ENCODE measurements at places on chromosomes 7 and 10.

- DNase-seq, result peak; percentile 21
Observed at GRCh38 chr10:15439341-15439842, 68.3 kb upstream of the FAM171A1 start.

DNA sequence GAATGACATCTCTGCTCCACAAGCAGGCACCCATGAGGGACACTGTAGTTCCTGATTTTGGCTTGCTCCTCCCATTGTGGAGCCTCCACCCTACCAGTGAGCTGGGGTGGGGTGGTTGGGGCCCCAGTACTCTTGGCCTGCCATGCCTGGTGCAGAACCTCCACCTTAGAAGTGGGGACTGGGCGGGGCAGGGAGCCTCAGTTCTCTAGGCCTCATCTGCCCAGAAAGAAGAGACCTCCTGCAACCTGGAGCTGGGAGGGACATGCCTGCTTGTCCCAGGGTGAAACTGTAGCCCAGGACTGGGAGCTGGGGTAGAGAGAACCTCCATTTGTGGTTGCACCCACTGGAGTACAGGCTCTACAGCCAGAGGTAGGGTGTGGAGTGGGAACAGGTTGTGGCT is 14.4 kb downstream of the RAMP3 start:
- DNase-seq, result no peak

DNA sequence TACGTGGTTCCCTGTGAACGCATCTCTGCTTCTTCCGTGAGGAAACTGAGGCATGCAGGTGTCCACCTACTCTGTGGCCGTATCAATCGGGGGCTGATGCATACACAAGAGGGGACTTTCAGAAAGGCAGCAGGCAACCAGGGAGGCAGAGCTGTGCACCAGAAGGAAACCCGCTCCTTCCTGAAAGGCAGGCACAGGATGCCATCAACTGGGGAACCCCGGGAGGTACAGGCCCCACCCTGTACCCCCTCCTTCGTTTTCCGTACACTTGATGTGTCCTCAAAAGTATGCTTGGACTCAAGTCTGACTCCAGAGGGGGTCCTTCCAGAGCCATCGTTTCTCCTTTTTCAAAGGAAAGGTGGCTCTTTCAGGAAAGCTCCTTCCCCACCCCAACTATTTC is 59.5 kb downstream of the ASB13 start:
- DNase-seq, result no peak

DNA sequence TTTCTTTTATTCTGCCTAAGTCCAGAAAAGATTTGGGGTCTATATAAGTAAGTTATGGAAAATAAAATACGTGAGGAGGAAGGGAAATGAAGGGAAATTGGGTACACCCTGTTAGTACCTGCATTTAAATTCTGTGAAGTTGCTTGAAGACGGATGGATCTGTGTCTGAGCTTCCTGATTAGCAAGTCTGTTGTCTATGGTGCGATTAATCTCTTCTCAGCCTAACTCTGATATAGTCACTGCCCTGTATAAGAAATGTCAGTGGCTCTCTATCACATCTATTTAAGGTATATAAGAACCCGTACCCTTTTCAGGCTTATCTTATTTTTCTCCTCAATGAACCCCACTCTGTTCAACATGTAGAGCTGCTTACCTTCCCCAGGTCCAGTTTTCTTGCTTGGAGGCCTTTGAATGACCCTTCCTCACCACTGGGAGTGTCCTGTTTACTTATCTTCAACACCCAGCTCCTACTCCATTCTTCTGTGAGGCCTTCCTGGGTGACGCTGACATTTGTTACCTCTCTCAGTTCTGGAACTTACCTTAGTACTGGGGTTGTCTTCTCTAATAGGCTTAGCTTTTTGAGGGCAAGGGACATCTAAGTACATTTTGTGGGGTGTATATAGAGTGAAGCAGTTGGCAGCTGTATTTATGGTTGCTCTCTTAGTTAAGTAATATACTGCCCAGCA is 149.6 kb upstream of the PRPS1L1 start:
- DNase-seq, result no peak

- no peak for DNase-seq
Observed at GRCh38 chr7:21094589-21094988, 307.9 kb upstream of the SP8 start.

DNA sequence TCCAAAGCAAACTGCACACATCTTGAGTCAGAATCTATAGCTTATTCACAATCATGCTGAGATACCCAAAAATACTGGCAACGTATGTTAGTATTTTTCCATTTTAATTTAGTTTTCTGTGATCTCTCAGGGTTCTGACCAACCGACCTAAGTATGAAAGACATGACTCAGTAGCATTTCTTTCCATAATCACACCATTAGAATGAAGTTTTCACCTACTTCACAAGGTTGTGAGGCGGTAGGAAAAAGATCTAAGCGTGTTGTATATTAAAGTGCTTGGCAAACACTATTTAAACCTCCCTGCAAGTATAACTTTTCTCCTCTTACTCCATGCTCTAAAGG is 49.1 kb downstream of the PLCE1 start:
- DNase-seq, result no peak

DNA sequence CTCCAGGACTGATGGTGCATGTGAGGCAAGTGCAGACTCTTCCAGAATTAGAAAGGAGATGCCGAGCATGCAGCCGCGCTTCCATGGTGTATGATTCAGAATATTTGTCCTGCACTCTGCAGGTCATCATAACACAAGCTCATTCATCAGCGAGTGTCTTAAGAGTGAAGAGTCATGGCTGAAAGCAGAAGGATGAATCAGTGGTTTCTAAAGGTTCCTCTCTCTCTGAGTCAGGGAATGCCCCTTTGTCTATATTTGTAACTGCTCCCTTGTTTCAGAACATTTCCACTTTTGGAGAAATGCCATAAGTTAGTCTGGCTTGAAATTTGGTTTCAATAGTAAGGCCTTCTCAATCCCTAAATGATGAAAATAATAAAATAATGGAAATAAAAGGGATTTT is 52.3 kb downstream of the HECW1 start:
- peak; percentile 91 for DNase-seq

DNA sequence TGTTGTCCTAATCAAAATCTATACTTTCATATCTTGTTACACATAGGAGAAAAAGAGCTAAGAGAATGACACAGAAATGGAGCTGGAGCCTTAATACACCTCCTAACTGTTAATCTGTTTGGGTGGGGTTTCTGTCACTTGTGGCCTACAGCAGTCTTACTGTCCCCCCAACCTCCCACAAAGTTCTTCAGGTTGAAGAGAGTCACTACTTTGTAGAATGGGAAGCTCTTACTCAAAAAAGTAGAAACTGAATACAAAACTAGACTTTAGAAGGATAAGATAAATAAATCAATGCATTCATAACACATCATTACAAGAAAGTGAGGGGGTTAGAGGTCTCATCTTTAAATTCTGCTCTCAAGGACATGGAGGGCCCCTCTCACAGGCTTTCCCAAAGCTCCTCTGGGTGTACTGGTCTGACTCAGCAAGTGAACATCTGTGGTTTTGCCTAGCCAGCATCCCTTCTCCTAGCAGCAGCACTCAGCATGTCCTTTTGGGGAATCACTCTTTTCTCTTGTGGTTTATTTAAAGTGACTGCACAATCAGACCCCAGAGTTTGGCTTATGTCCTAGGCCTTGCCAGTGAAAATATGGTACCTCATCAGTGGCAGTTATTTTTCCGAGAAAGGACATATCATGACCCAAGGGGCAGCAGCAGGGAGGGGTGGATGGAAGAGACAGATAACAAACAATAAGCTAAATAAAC is 2.0 kb upstream of the BLVRA start:
- peak; percentile 83 for DNase-seq

- peak; percentile 76 for DNase-seq
Observed at GRCh38 chr7:143384148-143384547, 3.0 kb downstream of the ZYX start.

GRCh38 chr7:134679006-134679405 is 32.4 kb downstream of the BPGM start:
- no peak for DNase-seq

GRCh38 chr7:142915315-142915714 is 18.2 kb downstream of the TRPV5 start:
- no peak for DNase-seq

- no peak for DNase-seq
Observed at GRCh38 chr10:35216303-35216905, 89.8 kb downstream of the CREM start.

DNA sequence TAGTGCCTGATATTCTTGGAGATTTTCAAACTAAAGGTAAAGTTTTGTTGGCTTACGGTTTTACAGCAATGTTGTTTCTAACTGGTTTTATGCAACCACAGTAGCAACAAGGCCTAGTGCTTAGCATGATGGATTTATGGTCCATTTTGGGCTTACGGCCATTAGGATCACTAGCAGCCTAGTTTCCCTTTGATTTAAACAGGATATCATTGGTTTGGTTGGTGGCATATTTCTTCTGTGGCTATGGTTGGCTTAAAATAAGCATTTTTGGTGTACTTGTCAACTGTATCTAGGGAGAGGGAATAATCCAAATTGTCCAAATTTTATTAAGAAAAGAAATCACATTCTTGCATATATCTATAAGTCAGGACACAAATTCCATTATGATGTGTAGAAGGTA is 194.0 kb downstream of the HDAC9 start:
- no peak for DNase-seq

- DNase-seq, result no peak
Observed at GRCh38 chr10:86105640-86106039, 261.0 kb downstream of the GRID1 start.

GRCh38 chr7:2336626-2337299 is 17.9 kb upstream of the EIF3B start:
- no peak for DNase-seq

GRCh38 chr7:133081119-133081598 is 731 bp downstream of the CHCHD3 start:
- DNase-seq, result peak; percentile 34

DNA sequence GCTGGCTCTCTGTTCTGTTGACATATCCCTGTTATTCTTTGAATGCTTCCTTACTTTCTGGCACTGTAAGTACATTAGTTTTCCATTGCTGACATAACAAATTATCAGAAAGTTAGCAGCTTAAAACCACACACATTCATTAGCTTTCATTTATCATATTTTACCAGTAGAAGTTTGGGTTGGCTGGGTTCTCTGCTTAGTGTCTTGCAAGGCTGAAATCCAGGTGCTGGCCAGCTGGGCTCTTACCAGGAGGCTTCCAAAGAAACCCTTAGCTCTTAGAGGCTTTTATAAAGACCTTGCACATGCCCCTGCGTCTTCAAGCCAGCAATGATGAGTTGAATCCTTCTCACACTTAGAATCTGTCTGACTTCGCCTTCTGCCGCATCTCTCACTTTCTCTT is 160.6 kb downstream of the MLLT10 start:
- DNase-seq, result no peak

- no peak for DNase-seq
Observed at GRCh38 chr10:103983367-103983911, 16.5 kb downstream of the SLK start.

GRCh38 chr7:102024005-102024768 is 206.8 kb downstream of the CUX1 start:
- DNase-seq, result no peak

DNA sequence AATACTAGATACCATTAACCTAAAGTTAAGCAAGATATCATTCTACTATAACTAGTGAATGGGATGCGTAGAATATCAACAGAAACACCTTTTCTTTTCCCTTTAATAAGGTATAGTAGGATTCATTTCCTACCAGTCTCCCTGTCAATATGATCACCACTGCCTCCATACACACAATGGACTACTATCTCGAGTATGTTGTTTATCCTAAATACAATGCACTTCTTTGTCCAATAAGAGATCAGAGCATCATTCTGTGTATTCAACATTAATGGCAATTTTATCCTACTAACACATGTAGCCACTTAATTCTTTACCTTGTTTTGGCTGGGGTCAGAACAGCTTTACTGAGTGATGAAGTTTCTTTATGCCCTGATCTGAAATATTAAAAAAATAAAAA is 276.3 kb downstream of the TFEC start:
- DNase-seq, result no peak

GRCh38 chr10:112913661-112914287 is 36.3 kb upstream of the TCF7L2 start:
- no peak for DNase-seq

DNA sequence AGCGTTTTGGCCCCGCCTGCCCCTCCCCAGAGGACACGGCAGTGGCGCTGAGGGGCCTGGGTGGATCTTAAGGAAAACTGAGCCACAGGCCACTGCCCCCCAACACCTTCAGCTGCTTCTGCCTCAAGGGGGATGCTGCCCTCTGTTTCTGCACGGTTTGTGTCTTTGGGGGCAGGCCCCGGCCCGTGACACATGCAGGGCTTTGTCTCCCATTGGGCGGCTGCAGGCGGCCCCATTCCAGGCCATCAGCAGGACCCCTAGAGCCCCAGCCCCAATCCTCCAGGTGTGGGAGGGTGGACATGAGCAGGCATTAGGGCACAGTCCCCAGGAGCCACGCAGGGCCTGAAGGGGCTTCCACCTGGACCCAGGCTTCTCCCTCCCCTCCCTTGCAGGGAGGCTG is 25.3 kb upstream of the PPP2R2D start:
- DNase-seq, result no peak

GRCh38 chr7:133912916-133913697 is 214.0 kb upstream of the LRGUK start:
- DNase-seq, result peak; percentile 63

- peak; percentile 34 for DNase-seq
Observed at GRCh38 chr7:104264285-104264684, 56.5 kb upstream of the ORC5 start.

DNA sequence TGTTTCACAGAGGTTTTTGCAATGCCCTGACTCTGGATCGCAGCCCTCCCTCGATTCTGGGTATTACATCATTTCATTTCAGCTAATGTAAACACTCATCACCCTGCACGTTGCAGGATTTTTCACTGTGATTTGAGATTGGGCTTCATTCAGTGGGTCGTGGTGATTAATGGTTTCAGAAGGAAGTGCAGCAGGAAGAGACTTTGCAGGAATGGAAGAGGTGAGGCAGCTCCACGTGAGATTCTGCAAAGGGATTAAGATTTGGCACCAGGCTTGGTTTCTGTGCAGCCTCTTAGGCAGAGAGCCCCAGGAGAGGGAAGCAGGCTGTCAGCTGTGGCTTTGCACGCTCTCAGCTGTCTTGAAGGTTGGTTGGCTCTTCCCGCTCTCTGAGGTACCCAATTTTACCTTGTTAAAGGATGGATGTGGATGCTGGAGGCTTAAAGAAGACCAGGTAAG is 95.2 kb downstream of the PLCE1 start:
- peak; percentile 56 for DNase-seq

DNA sequence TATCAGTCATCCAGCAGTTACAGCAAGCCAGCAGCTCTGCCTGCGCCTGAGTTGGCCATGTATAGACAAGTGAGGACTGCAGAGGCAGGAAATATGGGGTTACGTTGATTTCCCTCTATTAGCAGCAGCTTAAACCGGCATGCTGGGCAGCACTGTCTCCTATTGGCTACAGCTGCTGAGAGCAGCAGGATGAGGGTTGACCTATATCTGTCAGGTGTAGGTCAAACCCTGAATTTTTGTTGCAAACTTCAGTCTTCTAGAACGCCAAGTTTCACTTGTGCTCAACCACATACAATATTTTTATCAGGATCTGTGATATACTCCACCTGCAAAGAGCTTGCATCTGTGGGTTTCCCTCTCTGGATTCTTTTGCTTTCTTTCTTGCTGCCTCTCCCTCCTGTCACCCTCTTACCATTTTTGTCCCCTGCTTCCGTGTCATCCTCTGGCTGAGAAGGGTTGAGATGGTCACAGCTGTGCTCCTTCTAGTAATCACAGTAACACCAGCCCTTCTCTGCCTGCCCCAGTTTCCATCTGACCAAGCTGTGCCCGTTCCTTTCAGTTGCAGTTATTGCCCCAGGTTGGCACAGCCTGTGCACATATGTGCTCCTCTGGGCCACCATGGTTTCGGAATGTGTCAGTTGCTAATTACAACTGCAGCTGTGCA is 23.8 kb upstream of the GLCCI1 start:
- no peak for DNase-seq

GRCh38 chr10:88843171-88843570 is 8.5 kb downstream of the ANKRD22 start:
- no peak for DNase-seq

GRCh38 chr7:55172161-55172560 is 153.3 kb downstream of the EGFR start:
- DNase-seq, result no peak

Data from EL (cell line).